ENCODE measurements at places on chromosomes 2 and 18.
A peak's percentile ranks its signal among the peaks of the same experiment; 100 is the strongest.

DNA sequence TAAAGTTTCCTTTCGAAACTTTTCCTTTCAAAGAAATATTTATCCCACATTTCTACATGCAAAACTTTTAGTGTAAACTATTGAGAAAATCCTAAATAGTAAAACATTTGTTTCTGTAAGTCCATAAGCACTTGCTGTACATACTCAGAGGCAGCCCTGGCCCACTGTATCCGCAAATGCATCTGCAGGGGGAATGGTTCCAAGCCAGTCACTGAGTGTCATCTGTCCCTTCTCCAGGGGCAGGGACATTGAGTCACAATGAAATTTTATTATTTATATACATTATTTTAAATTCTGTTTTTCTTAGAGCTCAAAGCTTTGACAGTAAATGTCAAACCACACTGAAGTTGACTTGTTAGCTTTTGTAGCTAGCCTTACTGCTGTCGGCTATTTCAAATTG, 367.2 kb downstream of the MTX2 start:
- no peak for DNase-seq

GRCh38 chr2:171347591-171348032, 86.2 kb downstream of the METTL8 start:
- DNase-seq = peak; percentile 87

- no peak for DNase-seq
Observed at GRCh38 chr2:67346718-67347407, 50.3 kb upstream of the ETAA1 start.

DNA sequence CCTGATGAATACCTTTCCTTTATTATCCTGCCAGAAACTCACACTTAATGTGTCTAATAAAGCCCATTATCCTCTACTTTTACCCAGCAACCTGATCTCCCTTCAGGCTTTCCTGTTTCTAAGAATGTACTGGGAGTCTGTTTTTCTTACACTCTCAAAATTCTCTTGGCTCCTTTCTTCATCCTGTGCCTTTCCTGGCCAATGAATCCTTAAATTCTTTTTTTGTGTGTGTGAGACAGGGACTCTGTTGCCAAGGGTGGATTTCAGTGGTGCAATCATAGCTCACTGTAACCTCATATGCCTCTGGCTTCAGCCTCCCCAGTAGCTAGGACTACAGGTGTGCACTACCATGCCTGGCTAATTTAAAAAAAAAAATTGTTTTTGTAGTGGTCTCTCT, 72.7 kb downstream of the MAP2 start:
- DNase-seq = peak; percentile 21

DNA sequence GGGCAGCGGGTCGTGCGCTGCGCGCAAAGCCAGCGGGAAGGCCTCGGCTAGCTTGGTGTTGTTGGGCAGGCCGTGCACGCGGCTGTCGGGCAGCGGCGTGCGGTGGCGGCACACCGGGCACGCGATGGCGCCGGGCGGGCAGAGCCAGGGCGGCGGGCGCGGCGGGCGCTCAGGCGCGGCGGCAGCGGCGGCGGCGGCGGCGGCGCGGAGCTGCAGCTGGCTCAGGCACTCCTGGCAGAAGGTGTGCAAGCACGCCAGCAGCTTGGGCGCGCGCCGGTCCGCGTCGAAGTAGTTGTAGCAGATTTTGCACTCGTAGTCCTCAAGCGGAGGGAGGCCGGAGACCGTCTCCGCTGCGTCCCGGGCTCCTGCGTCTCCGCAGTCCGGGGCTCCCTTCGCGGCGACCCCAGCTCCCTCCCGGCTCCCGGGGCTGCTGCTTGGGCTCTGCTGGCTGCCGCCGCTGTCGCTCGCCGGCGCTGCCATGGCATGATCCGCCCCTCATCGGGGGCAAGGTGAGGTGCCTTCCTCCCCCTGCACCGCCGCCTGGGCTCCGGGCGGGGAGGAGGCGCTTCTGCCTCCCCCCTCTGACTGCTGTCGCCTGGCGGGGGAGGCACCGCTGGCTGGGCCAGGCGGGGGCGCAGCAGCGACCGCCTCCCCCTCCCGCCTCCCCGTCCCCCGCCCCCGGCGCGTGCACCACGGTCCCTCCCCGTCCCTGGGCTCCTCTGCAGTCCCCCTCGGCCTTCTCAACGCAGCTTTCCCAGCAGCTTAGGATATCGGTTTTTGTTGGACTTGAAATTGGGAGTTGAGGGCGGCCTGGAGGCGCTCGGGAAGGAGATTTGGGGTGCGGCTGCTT, 21.0 kb upstream of the PAX3 start:
- DNase-seq = no peak

DNA sequence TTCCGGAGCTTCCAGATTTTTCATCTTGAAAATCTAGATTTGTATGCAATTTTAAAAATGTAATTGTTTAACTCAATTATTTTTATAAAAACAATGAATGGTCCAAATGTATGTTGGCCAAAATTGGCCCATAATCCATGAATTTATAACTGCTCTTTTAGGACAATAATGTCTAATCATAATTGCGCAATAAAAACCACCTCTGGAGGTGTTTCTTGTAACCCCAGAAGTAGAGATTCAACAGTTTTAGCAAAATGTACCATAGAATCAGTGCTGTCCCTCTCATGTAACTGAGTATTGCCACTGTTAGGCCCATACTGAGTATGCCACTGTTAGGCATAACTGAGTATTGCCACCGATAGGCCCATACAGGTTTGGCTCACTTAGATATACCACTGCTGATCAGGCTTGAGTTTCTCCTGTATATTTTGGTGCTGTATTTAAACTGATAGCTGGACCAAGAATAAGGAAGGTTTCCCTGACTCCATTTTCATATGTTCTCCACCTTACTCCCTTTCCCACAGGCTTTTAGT, 70.8 kb upstream of the EPB41L5 start:
- no peak for DNase-seq

- no peak for DNase-seq
Observed at GRCh38 chr2:196274387-196274809, 103.0 kb upstream of the STK17B start.

DNA sequence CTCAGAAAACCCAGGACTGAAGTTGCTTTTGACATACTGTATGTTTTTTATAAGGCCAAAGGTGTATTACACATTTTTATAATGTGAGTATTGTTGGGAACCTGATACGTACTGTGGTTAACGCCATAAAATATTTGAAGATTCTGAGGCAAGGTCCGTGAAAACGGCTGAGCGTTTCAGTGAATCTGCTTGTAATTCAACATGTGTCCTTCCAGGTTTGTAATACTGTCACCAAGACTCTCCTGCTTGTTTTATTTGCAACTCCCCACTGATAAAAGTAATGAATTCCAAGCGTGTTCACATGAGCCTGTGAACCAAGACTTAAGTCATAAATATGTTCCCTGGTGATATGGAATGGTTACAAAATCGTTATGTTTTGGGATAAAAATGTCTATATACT, 23.9 kb upstream of the FRZB start:
- no peak for DNase-seq

DNA sequence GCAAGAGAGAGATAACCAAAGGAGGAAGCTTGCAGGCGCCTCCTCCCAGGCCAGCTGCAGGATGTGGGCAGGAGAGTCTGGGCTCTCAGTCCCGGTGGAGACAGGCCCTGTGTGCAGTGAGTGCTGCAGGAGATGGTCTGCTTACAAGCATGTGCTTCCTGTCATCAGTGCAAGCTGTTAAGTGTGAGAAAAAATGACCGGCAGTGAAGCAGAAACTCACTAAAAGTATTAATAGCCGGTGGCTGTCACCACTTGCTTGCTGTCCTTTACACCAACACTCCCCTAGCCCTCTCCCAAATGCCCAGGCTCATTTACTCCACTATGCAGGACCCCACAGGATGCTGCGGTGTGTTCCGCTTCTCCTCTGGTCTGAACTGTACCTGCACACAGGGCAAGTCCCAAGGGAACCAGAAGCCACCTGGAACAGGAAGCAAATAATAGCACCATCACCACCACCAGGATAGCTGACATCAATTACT, 435.6 kb upstream of the HS6ST1 start:
- DNase-seq = no peak

DNA sequence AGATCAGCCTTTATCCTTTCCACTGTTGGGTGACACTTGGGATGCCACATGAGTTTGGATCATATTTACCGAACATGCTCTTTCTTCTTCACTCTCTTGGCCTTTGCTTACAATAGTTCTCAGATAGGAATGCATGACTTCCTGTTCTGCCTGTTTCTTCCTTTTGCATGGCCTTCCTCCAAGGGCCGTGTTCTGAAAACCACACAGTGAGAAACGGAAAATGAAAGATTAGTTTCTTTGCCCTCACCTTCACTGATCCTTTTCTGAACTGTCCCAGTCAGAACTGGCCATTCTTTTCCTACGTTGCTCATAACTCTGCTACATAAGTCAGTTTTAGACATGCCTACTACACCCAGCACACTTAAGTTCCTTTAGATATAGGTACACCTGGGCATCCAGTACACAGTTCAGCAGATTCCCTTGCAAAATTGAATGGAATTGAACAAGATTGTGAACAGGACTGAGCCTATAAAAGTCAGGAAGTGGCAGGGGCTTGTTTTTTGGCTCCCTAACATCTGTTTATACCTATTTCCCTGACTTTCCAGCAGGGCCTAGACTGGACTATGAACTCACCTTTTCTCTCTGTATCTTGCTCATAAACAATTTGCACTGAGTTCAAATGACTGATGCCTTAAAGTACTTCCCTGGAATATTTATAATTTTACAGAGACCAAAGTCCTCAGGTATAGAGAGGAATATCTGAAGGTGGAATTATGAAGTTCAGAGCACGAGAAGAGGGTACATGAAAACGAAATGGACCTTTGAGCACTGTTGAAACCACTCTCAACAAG, 186.4 kb upstream of the ST6GAL2 start:
- no peak for DNase-seq

- DNase-seq = peak; percentile 93
Observed at GRCh38 chr2:217105733-217106649, 246.1 kb upstream of the TNP1 start.
